Stimulated activated CD4-positive, alpha-beta T cell treated with anti-CD3 and anti-CD28 coated beads, Interleukin-1b, Interleukin-23, amount 100 ng/mL, for 1 hour (primary cell): ENCODE measurements at places on chromosomes 2 and 18.

GRCh38 chr2:64652231-64653108, 1.2 kb downstream of the SERTAD2 start:
- DNase-seq = no peak

- DNase-seq = no peak
Measured at GRCh38 chr2:191204433-191204832, 40.8 kb upstream of the MYO1B start.

- DNase-seq = no peak
Measured at GRCh38 chr2:218478544-218478943, 59.6 kb downstream of the VIL1 start.

DNA sequence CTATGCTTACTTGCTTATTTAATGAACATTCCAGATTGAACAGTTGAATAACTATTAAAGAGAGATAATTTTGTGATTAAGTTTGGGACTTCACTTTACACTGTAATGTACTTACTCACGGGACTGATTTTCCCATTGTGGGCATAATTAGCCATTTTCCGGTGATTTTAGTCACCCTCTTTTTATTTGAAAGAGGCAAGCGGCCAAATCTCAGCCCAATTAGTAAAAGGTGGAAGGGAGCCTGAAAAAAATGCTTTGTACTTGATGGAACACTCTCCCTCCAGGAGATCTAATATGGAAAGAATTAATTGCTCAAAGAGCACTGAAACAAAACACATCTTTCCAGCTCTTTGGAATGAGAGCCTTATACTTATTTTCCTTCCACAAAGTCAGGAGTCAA, 50.2 kb downstream of the CALCRL start:
- no peak for DNase-seq

- DNase-seq = no peak
Measured at GRCh38 chr2:191859681-191860080, 12.8 kb upstream of the CAVIN2 start.

DNA sequence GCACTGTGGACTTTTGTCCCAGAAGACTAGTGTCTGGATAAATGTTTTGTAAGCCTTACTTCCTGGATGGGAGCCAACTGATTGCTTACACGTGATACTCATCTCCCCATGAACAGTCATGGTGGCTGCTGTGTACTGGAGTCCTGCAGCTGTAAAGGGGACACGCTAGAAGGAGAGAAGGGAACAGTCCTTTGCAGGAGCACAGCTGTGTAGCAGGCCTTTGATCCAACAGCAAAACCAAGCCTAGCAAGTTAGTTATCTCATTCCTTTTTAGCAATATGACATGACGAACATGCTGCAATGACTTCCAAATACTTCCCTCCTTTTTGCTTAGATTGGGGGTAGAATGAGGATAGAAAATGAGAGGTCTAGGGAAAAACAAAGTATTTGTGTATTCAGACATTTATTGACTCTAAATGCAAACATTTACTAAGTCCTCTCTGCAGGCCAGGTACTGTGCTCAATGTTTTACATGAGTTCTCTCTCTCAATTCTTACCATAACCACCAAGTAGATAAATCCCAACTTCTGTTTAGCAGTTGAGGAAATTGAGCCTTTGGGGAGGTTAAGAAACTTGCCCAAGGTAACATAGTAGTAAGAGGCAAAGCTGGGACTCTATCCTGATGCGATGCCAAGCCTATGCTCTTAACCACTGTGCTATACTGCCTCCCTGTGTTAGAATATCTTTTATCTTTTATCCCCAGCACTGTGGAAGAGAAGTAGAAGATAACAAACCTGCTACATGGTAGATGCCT, 55.4 kb upstream of the CD28 start:
- DNase-seq = no peak

DNA sequence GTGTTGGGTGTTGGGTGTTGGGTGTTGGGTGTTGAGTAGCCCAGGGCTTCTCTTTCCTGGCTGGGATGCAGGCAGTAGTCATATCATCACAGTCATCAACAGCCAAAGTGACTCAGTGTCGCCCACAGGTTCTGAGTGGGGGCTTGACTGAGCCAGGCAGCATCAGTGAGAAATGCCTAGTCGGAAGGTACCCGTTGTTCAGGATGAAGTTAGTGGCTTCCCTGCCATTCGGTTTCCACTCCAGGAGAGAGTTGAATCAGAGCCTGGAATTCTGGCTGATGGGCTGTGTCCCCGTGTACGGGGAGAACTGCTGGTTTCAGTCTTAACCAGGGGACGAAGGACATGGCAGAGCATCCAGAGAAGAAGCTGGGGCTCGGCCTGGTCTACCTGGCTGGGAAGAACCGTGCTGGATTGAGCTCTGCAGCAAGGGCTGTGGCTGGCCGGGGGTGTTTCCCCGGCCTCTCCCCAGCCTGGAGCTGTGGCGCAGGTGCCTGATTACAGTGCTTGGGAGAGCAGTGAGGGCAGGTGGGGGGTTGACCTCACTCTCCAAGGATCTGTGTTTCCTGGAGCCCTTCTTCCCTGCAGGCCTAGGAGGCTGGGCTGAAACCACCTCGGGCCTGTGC, 49.4 kb downstream of the AGAP1 start:
- no peak for DNase-seq

- no peak for DNase-seq
Measured at GRCh38 chr2:20766798-20767644, 55.9 kb downstream of the LDAH start.

- no peak for DNase-seq
Measured at GRCh38 chr2:65416945-65417344, 15.5 kb downstream of the SPRED2 start.

DNA sequence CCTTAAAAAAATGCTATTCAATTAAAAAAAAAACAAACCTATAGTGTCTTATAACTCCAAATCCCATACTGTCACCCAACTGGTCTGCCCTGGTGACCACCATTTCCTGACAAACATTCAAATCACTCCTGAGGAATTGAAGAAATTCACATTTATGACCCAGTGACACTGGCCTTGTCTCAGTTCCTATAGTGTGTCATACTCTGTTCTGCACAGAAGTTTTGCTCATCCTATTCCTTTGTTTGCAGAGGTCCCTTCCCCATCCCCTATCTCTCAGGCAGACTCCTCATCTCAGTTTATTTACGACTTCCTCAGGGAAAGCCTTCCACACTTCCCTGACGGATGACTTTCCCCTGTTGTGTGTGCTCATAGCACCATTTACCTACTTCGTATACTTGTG, 14.7 kb downstream of the ZC3H6 start:
- DNase-seq = no peak

DNA sequence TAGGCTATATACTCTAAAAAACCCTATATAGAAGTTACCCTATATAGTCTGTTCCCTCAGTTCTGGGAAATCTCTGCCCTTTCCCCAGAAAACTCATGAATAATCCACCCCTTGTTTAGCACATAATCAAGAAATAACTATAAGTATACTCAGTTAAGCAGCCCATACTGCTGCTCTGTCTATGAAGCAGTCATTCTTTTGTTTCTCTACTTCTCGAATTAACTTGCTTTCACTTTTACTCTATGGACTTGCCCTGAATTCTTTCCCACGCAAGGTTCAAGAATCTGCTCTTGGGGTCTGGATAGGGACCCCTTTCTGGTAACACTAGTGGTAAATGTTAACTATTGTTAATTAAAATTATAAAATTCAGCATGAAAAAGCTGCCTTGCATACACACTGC, 17.4 kb upstream of the AP1S3 start:
- DNase-seq = no peak

GRCh38 chr2:44291281-44292248, 16.3 kb downstream of the SLC3A1 start:
- DNase-seq = no peak

GRCh38 chr2:101375653-101376052, 11.7 kb downstream of the CREG2 start:
- no peak for DNase-seq

GRCh38 chr2:216327447-216327935, 44.8 kb downstream of the MARCHF4 start:
- no peak for DNase-seq

DNA sequence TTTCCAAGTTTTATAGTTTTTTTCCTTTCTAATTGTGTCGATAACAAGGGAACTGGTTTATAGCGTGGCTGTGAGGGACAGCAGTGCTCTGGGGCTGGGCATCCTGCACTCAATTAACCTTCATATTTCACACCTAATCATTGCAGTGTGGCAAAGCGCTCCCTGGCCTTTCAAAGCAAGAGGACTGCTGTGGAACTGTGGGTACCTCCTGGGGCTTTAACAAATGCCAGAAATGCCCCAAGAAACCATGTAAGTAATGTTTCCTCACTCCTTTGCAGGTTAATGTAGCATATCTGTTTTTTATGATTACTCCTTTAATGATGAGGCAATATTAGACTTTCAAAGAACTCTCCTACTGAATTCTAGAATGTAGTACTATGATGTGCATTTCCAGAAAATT, 259.0 kb upstream of the RASGRP3 start:
- no peak for DNase-seq

DNA sequence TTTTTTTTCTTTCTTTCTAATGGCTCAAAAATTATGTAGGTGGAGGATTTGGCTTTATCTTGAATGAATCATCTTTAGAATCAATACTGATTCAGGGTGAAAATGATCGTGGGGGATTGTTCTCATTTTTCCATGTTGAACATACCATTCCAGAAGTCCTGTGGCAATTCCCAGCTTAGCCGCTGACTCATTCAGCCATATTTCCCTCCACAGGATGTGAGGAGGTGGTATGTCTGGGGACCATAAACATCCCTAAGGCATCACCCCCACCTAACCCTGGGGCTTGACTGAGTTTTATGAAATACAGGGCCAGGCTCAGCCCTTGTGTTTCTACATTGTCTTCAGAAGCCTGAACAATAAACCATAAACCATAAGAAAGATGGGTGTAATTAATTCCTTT, 92.7 kb upstream of the FN1 start:
- no peak for DNase-seq

- no peak for DNase-seq
Measured at GRCh38 chr2:69223759-69224511, 163.1 kb downstream of the GFPT1 start.

DNA sequence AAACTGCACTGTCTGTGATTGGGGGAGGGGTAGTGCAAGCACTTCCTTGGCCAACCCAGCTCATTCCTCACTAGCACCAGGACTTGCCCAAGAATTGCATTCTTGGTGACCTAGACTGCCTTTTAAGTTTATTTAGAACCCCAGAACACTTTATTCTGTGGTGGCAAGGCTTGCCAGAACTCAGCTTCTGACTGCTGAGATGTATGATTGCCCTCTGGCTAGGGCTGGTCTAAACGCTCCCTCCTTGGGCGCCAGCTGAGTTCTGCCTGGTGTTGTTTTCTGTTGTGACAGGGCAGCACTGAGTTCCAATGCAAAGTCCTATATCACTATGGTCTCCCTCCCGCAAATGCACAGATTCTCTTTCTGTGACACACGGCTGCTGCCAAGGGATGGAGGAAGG, 247.7 kb downstream of the ZNF385B start:
- no peak for DNase-seq

- DNase-seq = no peak
Measured at GRCh38 chr18:21439431-21439846, 161.1 kb downstream of the ESCO1 start.

- no peak for DNase-seq
Measured at GRCh38 chr2:3493615-3494007, 25.7 kb downstream of the ADI1 start.

- DNase-seq = no peak
Measured at GRCh38 chr2:37839991-37840390, 85.1 kb upstream of the RMDN2 start.

DNA sequence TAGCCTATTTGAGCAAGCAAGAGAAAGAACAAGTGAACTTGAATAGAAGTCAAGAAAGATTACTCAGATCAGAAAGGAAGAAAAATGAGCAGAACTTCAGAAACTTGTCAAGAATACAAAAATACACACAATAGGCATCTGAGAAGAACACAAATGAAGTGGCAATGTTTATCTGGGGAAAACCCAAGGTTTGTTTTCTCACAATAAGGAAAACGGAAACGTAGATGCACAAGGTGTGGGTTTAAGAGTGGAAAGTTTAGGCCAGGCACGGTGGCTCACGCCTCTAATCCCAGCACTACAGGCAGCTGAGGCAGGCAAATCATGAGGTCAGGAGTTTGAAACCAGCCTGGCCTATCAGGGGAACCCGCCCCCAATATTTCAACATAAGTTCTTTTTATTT, 159.5 kb upstream of the GYPC start:
- DNase-seq = no peak

DNA sequence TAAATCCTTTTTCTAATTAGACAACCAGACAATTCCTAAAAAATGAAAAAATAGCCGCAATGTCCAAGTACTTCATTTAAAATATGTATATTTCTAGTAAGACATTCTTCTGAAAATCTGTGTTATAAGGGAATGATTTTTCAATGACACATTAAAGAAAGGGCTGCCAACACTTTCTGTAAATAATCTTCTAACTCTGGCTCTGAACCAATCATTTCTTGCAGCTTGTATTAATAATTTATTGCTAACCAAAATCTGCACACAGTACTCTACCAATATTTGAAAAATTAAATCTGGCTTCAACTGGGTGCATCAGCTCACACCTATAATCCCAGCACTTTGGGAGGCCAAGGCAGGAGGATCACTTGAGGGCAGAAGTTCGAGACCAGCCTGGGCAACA, 8.3 kb downstream of the NFU1 start:
- DNase-seq = no peak

- DNase-seq = no peak
Measured at GRCh38 chr2:101305035-101305434, 3.5 kb downstream of the RNF149 start.
